Activated T-helper 1 cell treated with anti-CD3 and anti-CD28 coated beads, Interleukin-12 subunit alpha, Interleukin-12 subunit beta, Interleukin-2, Interleukin-4 antibody, amounts not matched to agents 30 ng/mL and 10 ng/mL and 1 ng/mL, durations not matched to agents 14 hours and 24 hours and 36 hours (primary cell): ENCODE measurements at places on chromosomes 11 and 22.

DNA sequence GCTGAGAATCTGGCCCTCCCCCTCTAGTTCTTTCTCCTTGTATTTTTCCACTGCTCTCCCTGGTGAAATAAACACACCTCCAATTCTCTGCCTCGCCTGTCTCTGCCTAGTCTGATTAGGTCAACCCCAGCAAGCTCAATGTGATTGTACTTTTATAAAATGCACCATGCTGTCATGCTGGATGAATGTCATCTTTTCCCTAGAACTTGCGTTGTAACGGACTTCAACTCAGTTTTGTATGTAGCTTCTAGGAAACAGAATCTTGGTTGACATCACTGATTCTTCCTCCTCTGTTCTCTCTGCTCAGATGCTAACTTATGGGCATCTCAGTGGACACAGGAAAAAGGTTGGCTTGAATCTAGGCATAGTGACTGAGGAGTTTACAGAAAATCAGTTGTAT lies 261.9 kb upstream of the ISX start:
- no peak for DNase-seq
- no peaks in the 10 kb centered on the region for H3K36me3 ChIP-seq
- H3K27me3 ChIP-seq: no peaks in the 10 kb centered on the region
- no peaks in the 10 kb centered on the region for H3K4me1 ChIP-seq
- no peak overlapping the region for H3K27ac ChIP-seq
- H3K4me3 ChIP-seq: no peak overlapping the region

- peaks cover 30% of the 10 kb centered on the region for H3K4me1 ChIP-seq
- no peak for DNase-seq
- no peak overlapping the region for H3K27ac ChIP-seq
- no peaks in the 10 kb centered on the region for H3K36me3 ChIP-seq
- H3K4me3 ChIP-seq: no peak overlapping the region
Observed at GRCh38 chr11:75151346-75152047, 590 bp downstream of the SLCO2B1 start.

DNA sequence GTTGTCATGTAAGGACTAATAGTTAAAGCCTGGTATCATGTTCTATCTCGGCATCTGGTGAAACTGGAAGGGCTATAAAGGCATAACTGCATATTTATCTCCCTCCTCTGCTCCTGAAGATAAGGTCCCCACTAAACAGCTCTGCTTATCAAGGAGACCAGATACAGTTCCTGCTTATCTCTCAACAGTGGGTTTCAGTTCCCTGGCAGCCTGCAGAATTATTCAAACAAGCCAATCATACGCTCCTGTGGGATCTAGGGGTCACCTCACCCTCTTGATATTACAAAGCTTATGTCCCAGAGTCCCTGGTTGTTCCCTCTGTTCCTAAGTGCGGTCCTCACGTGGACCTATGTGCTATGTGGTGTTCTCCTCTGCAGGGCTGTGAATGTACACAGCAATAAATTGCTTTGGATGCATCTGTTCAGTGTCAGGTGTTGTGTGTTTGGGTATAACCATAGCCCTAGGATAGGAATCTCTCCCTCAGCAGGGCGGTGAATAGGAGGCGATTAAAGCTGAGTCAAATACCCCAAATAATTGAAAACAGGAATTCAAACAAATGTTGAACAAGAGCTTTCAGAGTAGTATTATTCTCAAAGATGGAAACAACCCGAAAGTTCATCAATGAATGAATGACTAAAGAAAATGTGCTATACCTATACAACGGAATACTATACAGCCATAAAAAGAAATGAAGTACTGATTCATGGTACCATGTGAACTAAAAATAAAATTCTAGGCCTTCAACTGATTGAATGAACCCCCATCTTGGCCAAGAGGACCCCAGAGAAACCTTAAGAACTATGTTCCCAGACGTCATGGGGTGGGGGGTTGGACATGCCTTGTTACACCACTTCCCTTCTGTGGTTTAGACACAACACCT lies 3.1 kb upstream of the OOSP4A start:
- no peaks in the 10 kb centered on the region for H3K4me1 ChIP-seq
- H3K36me3 ChIP-seq: no peaks in the 10 kb centered on the region
- DNase-seq: no peak
- peaks cover 4% of the 10 kb centered on the region for H3K27me3 ChIP-seq
- H3K27ac ChIP-seq: no peak overlapping the region
- H3K4me3 ChIP-seq: no peak overlapping the region

- H3K4me3 ChIP-seq: no peak overlapping the region
- DNase-seq: no peak
- no peak overlapping the region for H3K27ac ChIP-seq
- no peaks in the 10 kb centered on the region for H3K4me1 ChIP-seq
Observed at GRCh38 chr11:36253238-36253637, 36.0 kb downstream of the COMMD9 start.

GRCh38 chr22:30211124-30211820 lies 35.3 kb downstream of the LIF start:
- no peak overlapping the region for H3K27ac ChIP-seq
- H3K27me3 ChIP-seq: no peaks in the 10 kb centered on the region
- no peak for DNase-seq
- no peak overlapping the region for H3K4me3 ChIP-seq

GRCh38 chr11:121733858-121734257 lies 281.1 kb upstream of the SORL1-AS1 start:
- H3K4me3 ChIP-seq: no peak overlapping the region
- no peaks in the 10 kb centered on the region for H3K36me3 ChIP-seq
- H3K27me3 ChIP-seq: peaks cover 7% of the 10 kb centered on the region
- H3K4me1 ChIP-seq: no peaks in the 10 kb centered on the region

- H3K4me3 ChIP-seq: no peak overlapping the region
- H3K4me1 ChIP-seq: no peaks in the 10 kb centered on the region
- no peak for DNase-seq
- H3K27ac ChIP-seq: no peak overlapping the region
- no peaks in the 10 kb centered on the region for H3K27me3 ChIP-seq
Observed at GRCh38 chr11:61627850-61628661, 47.2 kb upstream of the SYT7 start.

GRCh38 chr11:91921974-91922373 lies 302.6 kb upstream of the FAT3 start:
- no peak overlapping the region for H3K4me3 ChIP-seq
- DNase-seq: no peak
- no peak overlapping the region for H3K27ac ChIP-seq
- no peaks in the 10 kb centered on the region for H3K4me1 ChIP-seq
- no peaks in the 10 kb centered on the region for H3K27me3 ChIP-seq

GRCh38 chr11:1122664-1123002 lies 35.1 kb upstream of the MUC5AC start:
- no peak overlapping the region for H3K4me3 ChIP-seq
- no peaks in the 10 kb centered on the region for H3K27me3 ChIP-seq
- H3K4me1 ChIP-seq: no peaks in the 10 kb centered on the region
- H3K27ac ChIP-seq: no peak overlapping the region

DNA sequence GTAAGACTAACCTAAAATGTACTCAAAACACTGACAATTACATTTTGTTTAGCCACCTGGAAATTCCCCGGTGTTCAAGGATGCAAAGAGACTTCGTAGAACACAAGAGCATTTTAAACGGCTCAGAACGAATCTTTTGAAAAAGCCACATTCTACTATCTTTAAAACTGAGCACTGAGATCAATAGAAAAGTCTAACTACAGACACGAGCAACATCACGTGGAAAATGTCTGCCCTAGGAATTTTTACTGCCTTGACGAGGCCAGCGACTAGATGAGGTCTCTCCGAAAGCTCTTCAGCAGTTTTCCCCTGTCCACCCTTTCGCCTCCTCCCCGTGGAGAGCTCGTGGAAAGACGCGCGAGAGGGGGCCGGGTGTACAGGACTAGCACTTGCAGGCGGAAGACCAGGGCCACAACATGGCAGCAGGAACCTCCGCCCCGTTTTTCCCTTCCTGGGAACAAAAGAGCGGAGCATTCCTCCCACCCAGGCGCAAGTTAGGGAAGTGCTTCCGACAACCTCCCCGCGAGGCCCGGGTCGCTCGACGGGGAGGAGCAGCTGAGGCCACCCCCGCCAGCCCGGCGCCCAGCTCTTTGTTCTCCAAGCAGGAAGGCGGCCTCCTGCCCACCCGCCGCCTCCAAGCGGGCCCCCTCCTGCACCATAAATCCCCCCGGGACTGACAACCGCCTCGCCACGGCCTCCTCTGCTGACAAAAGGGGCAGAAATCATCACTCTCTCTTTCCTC lies 1.1 kb downstream of the EIF4G2 start:
- peak overlapping the region; percentile 98 for H3K27ac ChIP-seq
- peaks cover 49% of the 10 kb centered on the region for H3K4me1 ChIP-seq
- peaks cover 57% of the 10 kb centered on the region for H3K36me3 ChIP-seq
- H3K4me3 ChIP-seq: peak overlapping the region; percentile 95

DNA sequence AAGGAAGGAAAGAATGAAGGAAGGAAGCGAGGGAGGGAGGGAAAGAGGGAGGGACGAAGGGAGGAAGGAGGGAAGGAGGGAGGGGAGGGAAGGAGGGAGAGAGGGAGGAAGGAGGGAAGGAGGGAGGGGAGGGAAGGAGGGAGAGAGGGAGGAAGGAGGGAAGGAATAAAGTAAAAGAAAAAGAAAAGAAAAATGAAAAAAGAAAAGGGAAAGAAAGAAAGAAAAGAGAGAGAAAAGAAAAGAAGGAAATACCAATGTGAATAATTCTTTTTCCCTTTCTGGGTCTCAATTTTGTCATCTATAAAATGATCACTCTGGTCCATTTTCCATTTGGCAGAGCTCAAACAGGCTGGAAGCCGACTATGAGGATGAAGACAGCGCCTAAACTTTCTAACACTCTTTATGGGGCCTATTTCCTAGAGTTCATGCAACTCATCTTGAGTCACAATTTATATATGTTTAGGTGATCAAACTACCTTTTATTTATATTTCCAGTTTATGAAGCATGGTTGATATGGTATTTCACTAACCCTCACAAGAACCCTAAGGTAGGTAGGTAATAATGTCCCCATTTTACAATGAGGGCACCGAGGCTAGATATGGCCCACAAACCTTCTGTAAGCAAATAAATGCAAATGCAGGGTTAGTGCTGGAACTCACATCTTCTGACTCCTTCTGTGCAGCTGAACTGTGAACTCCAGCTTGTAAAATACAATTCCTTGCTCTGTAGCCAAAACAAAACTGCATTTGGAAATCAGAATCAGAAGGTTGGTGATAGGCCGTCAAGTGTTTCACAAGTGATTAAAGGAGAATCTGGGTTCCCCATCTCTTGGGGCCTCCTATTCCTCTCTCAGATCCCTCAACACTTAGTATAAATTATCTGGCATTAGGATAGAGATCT lies 434.3 kb downstream of the ETS1 start:
- no peaks in the 10 kb centered on the region for H3K36me3 ChIP-seq
- H3K27me3 ChIP-seq: peaks cover 25% of the 10 kb centered on the region
- no peak overlapping the region for H3K4me3 ChIP-seq
- H3K4me1 ChIP-seq: peaks cover 13% of the 10 kb centered on the region

GRCh38 chr11:129352676-129353075 lies 23.0 kb upstream of the BARX2 start:
- H3K36me3 ChIP-seq: no peaks in the 10 kb centered on the region
- peaks cover 10% of the 10 kb centered on the region for H3K27me3 ChIP-seq
- H3K27ac ChIP-seq: no peak overlapping the region
- H3K4me3 ChIP-seq: no peak overlapping the region
- no peaks in the 10 kb centered on the region for H3K4me1 ChIP-seq

- H3K27ac ChIP-seq: peak overlapping the region; percentile 92
- peaks cover 26% of the 10 kb centered on the region for H3K36me3 ChIP-seq
- peaks cover 48% of the 10 kb centered on the region for H3K4me1 ChIP-seq
- peak overlapping the region; percentile 92 for H3K4me3 ChIP-seq
- no peaks in the 10 kb centered on the region for H3K27me3 ChIP-seq
Observed at GRCh38 chr22:49826603-49827270, 936 bp downstream of the BRD1 start.

- H3K4me1 ChIP-seq: no peaks in the 10 kb centered on the region
- no peak overlapping the region for H3K4me3 ChIP-seq
- no peak overlapping the region for H3K27ac ChIP-seq
Observed at GRCh38 chr11:11407763-11408084, 54.7 kb upstream of the CSNK2A3 start.

GRCh38 chr11:45336136-45336535 lies 50.0 kb upstream of the SYT13 start:
- H3K4me1 ChIP-seq: peaks cover 19% of the 10 kb centered on the region
- no peak overlapping the region for H3K27ac ChIP-seq

DNA sequence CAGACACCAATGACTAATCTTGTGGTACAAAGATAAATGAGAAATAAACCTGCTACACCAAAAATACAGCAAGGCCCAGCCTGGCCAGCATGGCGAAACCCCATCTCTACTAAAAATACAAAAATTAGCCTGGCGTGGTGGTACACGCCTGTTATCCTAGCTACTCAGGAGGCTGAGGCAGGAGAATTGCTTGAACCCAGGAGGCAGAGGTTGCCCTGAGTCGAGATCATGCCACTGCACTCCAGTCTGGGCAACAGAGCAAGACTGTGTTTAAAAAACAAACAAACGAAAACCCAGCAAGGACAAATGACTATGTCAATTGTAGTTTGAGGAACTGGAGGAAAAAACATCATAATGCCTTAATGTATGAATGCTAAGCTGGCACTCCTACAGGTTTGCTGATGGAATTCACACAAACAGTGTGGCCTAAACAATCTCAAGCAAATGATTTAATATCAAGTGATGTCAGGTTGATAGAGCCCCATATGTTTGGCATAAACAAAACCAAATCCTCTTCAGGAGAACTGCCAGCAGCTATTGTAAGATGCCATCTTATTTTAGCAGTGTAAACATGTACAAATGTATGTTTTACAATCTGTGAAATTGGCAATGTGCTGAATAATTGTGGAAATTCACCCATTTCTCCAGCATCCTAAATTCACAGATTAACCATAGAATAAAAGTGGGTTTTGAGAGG lies 20.0 kb downstream of the MMP7 start:
- H3K36me3 ChIP-seq: peaks cover 2% of the 10 kb centered on the region
- H3K4me3 ChIP-seq: no peak overlapping the region
- no peak overlapping the region for H3K27ac ChIP-seq
- DNase-seq: no peak

- no peaks in the 10 kb centered on the region for H3K27me3 ChIP-seq
Observed at GRCh38 chr22:28810821-28811491, 10.6 kb upstream of the XBP1 start.

DNA sequence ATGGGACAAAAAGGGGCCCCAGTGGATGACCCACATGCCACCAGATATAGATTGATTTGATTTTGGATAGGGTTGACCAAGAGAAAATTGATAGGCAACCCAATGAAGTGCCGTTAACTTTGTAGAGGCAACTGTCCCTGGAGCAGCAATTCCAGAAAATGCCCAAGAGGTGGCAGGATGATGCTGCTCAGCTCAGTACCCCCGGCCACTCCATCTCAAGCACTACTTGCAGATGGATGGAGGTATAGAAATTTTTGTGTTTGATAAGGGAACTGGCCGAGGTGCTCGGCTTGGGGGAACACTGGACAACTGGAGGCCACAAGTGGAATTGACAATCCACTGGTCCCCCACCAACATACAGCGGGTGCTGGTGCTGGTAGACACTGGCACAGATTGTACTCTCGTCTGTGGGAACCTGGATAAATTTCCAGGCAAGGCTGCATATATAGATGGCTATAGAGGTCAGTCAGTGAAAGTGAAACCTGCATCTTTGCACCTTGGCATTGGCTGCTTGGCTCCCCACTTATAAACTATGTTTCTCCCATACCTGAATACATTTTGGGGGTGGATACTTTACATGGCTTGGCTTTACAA lies 86.3 kb downstream of the CCDC83 start:
- H3K27ac ChIP-seq: no peak overlapping the region
- H3K36me3 ChIP-seq: peaks cover 17% of the 10 kb centered on the region
- H3K4me3 ChIP-seq: no peak overlapping the region
- peaks cover 15% of the 10 kb centered on the region for H3K4me1 ChIP-seq
- H3K27me3 ChIP-seq: no peaks in the 10 kb centered on the region
